CD4-positive, alpha-beta T cell (primary cell): ENCODE measurements at places on chromosomes 6 and 20. TPM values are rescaled to one million over a fixed set of nuclear protein-coding genes. Genes with fewer than 3 reads are reported as not detected.

PHACTR1 gene
- total RNA-seq = 1.3 TPM

GRCh38 chr6:152184573-152184916 lies 377.1 kb downstream of the ESR1 start:
- H3K4me1 ChIP-seq = peaks cover 26% of the 10 kb centered on the region
- DNase-seq = no peak
- H3K36me3 ChIP-seq = peaks cover 10% of the 10 kb centered on the region
- peak overlapping the region; percentile 56 for H3K4me3 ChIP-seq
- peak overlapping the region; percentile 81 for H3K27ac ChIP-seq

- H3K4me3 ChIP-seq = no peak overlapping the region
- no peak overlapping the region for H3K27ac ChIP-seq
- no peaks in the 10 kb centered on the region for H3K4me1 ChIP-seq
- no peaks in the 10 kb centered on the region for H3K27me3 ChIP-seq
- DNase-seq = no peak
- no peaks in the 10 kb centered on the region for H3K36me3 ChIP-seq
Observed at GRCh38 chr6:63278916-63279315, 40.9 kb downstream of the LGSN start.

DNA sequence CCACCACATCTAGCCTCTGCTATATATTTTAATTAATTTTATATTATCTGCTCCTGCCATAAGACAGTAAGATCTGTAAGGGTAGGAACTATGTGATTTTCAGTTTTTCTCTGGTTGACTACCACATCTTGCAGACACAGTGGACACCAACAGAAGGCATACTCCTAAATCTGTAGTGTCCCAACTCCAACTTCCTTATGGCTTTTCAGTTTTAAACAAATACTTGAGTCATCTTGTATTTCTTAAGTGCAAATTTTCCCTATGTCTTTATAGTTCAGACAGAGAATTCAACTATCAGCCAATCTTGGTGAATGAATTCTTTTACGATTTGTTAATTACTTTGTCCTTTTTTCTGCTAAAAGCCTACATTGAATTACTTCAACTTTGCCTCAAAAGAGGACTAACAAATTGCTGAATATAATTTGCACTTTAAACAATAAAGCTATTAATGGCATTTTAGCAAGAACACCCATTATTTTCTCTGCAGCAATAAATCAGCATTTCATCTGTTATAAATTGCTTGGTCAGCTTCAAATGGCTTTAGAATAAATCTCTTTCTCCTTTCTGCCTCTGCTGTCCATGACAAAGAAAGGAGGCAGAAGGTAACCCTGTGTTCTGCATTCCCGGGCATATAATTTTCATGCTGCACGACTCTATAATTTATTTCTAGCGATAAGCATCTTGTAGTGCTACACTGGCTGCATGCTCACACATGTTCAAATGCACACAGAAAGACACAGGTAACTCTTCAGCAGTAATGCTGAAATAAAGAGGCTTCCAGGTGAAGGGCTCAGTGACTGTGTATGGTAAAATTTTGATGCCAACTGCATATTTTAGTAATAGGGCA lies 144.8 kb downstream of the BACH2 start:
- H3K27ac ChIP-seq = no peak overlapping the region
- peaks cover 28% of the 10 kb centered on the region for H3K4me1 ChIP-seq
- no peaks in the 10 kb centered on the region for H3K36me3 ChIP-seq
- no peak for DNase-seq
- H3K4me3 ChIP-seq = no peak overlapping the region
- H3K27me3 ChIP-seq = no peaks in the 10 kb centered on the region

RARS2 gene
- 21.9 TPM for total RNA-seq

MYMX gene
- not detected for total RNA-seq

COL9A1 gene
- not detected for total RNA-seq

- no peaks in the 10 kb centered on the region for H3K36me3 ChIP-seq
- H3K4me3 ChIP-seq = no peak overlapping the region
- DNase-seq = no peak
- H3K4me1 ChIP-seq = no peaks in the 10 kb centered on the region
- H3K27me3 ChIP-seq = no peaks in the 10 kb centered on the region
Observed at GRCh38 chr6:3427687-3428085, 29.2 kb downstream of the SLC22A23 start.

ANKEF1 gene
- total RNA-seq = 1.3 TPM

GRCh38 chr20:58544891-58545290 lies 29.7 kb upstream of the APCDD1L start:
- DNase-seq = no peak
- no peaks in the 10 kb centered on the region for H3K36me3 ChIP-seq
- peaks cover 3% of the 10 kb centered on the region for H3K27me3 ChIP-seq
- no peaks in the 10 kb centered on the region for H3K4me1 ChIP-seq
- no peak overlapping the region for H3K27ac ChIP-seq

GJA10 gene
- not detected for total RNA-seq

- H3K36me3 ChIP-seq = no peaks in the 10 kb centered on the region
- H3K27me3 ChIP-seq = no peaks in the 10 kb centered on the region
- H3K4me1 ChIP-seq = no peaks in the 10 kb centered on the region
- no peak overlapping the region for H3K4me3 ChIP-seq
Observed at GRCh38 chr6:131547488-131547887, 25.5 kb upstream of the ARG1 start.

GRCh38 chr6:110560239-110561007 lies 84.0 kb upstream of the SLC22A16 start:
- DNase-seq = no peak
- H3K27ac ChIP-seq = peak overlapping the region; percentile 68
- no peaks in the 10 kb centered on the region for H3K36me3 ChIP-seq
- H3K4me3 ChIP-seq = no peak overlapping the region

GTSF1L gene
- total RNA-seq = not detected

- H3K4me1 ChIP-seq = peaks cover 18% of the 10 kb centered on the region
- no peaks in the 10 kb centered on the region for H3K36me3 ChIP-seq
- no peak overlapping the region for H3K27ac ChIP-seq
- no peak overlapping the region for H3K4me3 ChIP-seq
- DNase-seq = no peak
Observed at GRCh38 chr6:157773248-157773773, 49.7 kb upstream of the SNX9 start.

- H3K27ac ChIP-seq = no peak overlapping the region
- H3K4me1 ChIP-seq = no peaks in the 10 kb centered on the region
- H3K4me3 ChIP-seq = no peak overlapping the region
- H3K27me3 ChIP-seq = no peaks in the 10 kb centered on the region
Observed at GRCh38 chr6:2369606-2370005, 124.2 kb upstream of the GMDS start.

GRCh38 chr20:4297127-4297826 lies 281.9 kb upstream of the RNF24 start:
- no peak for DNase-seq
- no peaks in the 10 kb centered on the region for H3K36me3 ChIP-seq
- peaks cover 18% of the 10 kb centered on the region for H3K27me3 ChIP-seq
- no peaks in the 10 kb centered on the region for H3K4me1 ChIP-seq

- no peaks in the 10 kb centered on the region for H3K4me1 ChIP-seq
- no peak for DNase-seq
- no peaks in the 10 kb centered on the region for H3K36me3 ChIP-seq
- no peak overlapping the region for H3K4me3 ChIP-seq
Observed at GRCh38 chr6:47000842-47001241, 41.3 kb downstream of the ADGRF1 start.

- no peak overlapping the region for H3K4me3 ChIP-seq
- peaks cover 64% of the 10 kb centered on the region for H3K36me3 ChIP-seq
- H3K27ac ChIP-seq = no peak overlapping the region
- DNase-seq = no peak
- no peaks in the 10 kb centered on the region for H3K4me1 ChIP-seq
- no peaks in the 10 kb centered on the region for H3K27me3 ChIP-seq
Observed at GRCh38 chr6:144474904-144475303, 189.8 kb downstream of the UTRN start.

- no peak overlapping the region for H3K4me3 ChIP-seq
- no peaks in the 10 kb centered on the region for H3K4me1 ChIP-seq
- H3K27ac ChIP-seq = no peak overlapping the region
- DNase-seq = no peak
Observed at GRCh38 chr20:24502661-24503060, 33.2 kb downstream of the SYNDIG1 start.

RAD21L1 gene
- total RNA-seq = 0.58 TPM

TBXT gene
- not detected for total RNA-seq

LGSN gene
- not detected for total RNA-seq

ULBP2 gene
- 1.8 TPM for total RNA-seq

DNMT3B gene
- total RNA-seq = 0.33 TPM

GRCh38 chr20:37640600-37641561 lies 52.9 kb upstream of the CTNNBL1 start:
- H3K4me1 ChIP-seq = no peaks in the 10 kb centered on the region
- peaks cover 40% of the 10 kb centered on the region for H3K27me3 ChIP-seq
- no peak overlapping the region for H3K4me3 ChIP-seq
- H3K36me3 ChIP-seq = no peaks in the 10 kb centered on the region
- H3K27ac ChIP-seq = no peak overlapping the region

GRCh38 chr6:165325609-165326008 lies 16.2 kb upstream of the C6orf118 start:
- H3K4me3 ChIP-seq = no peak overlapping the region
- no peaks in the 10 kb centered on the region for H3K4me1 ChIP-seq
- H3K36me3 ChIP-seq = no peaks in the 10 kb centered on the region
- no peaks in the 10 kb centered on the region for H3K27me3 ChIP-seq
- no peak overlapping the region for H3K27ac ChIP-seq

DNA sequence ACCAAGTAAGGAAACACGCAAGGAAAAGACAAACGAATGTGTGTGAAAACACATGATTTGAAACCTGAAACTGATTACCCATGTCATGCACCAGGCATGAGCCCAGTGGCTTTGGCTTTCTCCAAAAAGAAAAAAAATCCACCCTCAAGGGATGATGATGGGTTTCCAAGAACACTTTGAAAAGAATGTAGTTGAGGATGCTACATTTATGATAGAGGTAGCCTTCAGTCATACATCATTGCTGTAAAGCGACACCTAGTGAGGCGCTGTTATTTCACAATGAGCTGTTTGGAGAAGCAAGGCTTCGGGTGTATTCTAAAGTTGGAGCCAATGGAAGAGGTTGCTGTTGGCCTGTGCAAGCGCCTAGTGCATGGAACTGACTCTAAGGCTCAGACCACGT lies 124.9 kb downstream of the SCML4 start:
- H3K4me1 ChIP-seq = no peaks in the 10 kb centered on the region
- H3K27ac ChIP-seq = no peak overlapping the region
- H3K36me3 ChIP-seq = peaks cover 5% of the 10 kb centered on the region

GRCh38 chr6:96721227-96721626 lies 116.0 kb downstream of the GPR63 start:
- H3K4me3 ChIP-seq = no peak overlapping the region
- no peaks in the 10 kb centered on the region for H3K27me3 ChIP-seq
- H3K27ac ChIP-seq = no peak overlapping the region
- no peaks in the 10 kb centered on the region for H3K36me3 ChIP-seq
- no peaks in the 10 kb centered on the region for H3K4me1 ChIP-seq
- DNase-seq = no peak

AKAP12 gene
- 0.03 TPM for total RNA-seq

GRCh38 chr6:98832284-98833056 lies 1.9 kb upstream of the POU3F2 start:
- H3K4me3 ChIP-seq = peak overlapping the region; percentile 62
- no peak for DNase-seq
- peaks cover 86% of the 10 kb centered on the region for H3K27me3 ChIP-seq
- H3K36me3 ChIP-seq = no peaks in the 10 kb centered on the region
- no peak overlapping the region for H3K27ac ChIP-seq

OPRM1 gene
- not detected for total RNA-seq

DNA sequence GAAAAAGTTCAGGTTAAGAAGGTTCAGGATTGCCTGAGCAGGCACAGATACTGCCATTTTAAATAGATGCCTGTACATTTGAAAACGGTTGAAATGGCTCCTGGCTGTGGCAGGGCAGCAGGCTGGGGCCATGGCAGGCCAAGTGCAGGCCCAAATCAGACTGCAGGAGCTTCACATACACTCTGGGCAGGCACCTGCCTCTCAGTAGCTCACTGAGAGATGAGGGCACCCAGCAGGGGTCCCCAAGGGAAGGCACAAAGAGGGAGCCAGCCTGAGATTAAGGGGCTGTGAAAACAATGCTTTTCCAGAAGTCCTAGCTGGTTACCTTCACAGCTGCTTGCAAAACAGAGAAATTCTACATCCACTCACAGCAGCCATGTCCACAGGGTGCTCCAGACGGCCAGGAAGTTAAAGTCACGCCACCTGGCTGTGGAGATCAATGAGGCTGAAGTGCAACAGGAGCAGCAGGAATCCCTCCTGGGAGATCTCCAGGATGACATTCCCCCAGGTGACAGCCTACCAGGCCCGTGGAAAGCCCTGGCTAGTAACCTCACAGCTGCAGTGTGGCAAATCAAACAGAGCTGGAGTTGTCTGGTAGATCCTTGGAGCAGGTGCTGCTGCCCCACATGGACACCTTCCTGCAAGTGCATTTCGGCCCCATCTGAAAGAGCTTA lies 6.2 kb upstream of the RAET1E start:
- no peak for DNase-seq
- no peak overlapping the region for H3K27ac ChIP-seq
- H3K36me3 ChIP-seq = no peaks in the 10 kb centered on the region
- H3K27me3 ChIP-seq = peaks cover 2% of the 10 kb centered on the region
- no peaks in the 10 kb centered on the region for H3K4me1 ChIP-seq

CABLES2 gene
- 4.4 TPM for total RNA-seq

NSFL1C gene
- 53.2 TPM for total RNA-seq

PAK1IP1 gene
- 5.8 TPM for total RNA-seq

CDKN1A gene
- total RNA-seq = 98.3 TPM

GRCh38 chr20:21557241-21558020 lies 43.6 kb upstream of the NKX2-2 start:
- H3K27me3 ChIP-seq = no peaks in the 10 kb centered on the region
- no peaks in the 10 kb centered on the region for H3K36me3 ChIP-seq
- H3K4me3 ChIP-seq = peak overlapping the region; percentile 47
- DNase-seq = peak; percentile 50

- no peaks in the 10 kb centered on the region for H3K36me3 ChIP-seq
- H3K27ac ChIP-seq = no peak overlapping the region
- no peak overlapping the region for H3K4me3 ChIP-seq
- no peak for DNase-seq
Observed at GRCh38 chr6:82374516-82374915, 10.9 kb downstream of the TPBG start.

- H3K27ac ChIP-seq = no peak overlapping the region
- no peak for DNase-seq
- H3K4me3 ChIP-seq = no peak overlapping the region
- H3K4me1 ChIP-seq = no peaks in the 10 kb centered on the region
- H3K36me3 ChIP-seq = no peaks in the 10 kb centered on the region
Observed at GRCh38 chr6:142242269-142242668, 59.5 kb upstream of the ADGRG6 start.

LBP gene
- total RNA-seq = not detected

CYP39A1 gene
- not detected for total RNA-seq

DNA sequence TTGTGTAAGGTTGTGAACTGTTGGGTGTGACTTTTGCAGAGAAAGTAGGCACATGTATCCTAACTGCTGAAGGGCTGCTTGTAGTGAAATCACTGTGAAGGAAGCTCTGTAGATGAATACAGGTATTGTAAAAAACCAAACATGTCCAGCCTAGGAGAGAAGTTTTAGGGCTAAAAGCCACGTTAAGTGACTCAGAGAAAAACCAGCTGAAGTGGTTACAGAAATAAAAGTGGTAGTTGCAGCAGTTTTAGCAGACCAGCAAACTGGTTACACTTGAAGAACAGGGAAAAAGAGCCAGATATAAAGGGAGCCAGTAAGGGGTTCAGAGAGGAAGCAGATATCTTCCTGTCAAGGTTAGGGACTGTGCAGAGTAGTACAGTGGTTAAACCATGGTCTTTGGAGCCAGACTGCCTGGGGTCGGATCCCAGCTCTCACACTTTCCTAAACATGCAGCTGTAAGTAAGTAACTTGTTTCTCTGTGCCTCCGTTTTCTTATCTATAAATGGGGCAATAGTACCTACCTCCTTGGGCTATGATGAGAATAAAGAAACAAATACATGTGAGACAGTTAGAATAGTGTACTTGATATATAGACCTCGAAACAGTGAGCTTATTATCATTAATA lies 33.8 kb upstream of the RNF8 start:
- H3K4me3 ChIP-seq = no peak overlapping the region
- H3K27me3 ChIP-seq = no peaks in the 10 kb centered on the region
- peaks cover 68% of the 10 kb centered on the region for H3K36me3 ChIP-seq
- H3K27ac ChIP-seq = no peak overlapping the region
- DNase-seq = no peak
- no peaks in the 10 kb centered on the region for H3K4me1 ChIP-seq
